ENCODE measurements at places on chromosomes 13 and 19.

GRCh38 chr13:79782541-79783205, 301.7 kb downstream of the NDFIP2 start:
- DNase-seq = no peak

DNA sequence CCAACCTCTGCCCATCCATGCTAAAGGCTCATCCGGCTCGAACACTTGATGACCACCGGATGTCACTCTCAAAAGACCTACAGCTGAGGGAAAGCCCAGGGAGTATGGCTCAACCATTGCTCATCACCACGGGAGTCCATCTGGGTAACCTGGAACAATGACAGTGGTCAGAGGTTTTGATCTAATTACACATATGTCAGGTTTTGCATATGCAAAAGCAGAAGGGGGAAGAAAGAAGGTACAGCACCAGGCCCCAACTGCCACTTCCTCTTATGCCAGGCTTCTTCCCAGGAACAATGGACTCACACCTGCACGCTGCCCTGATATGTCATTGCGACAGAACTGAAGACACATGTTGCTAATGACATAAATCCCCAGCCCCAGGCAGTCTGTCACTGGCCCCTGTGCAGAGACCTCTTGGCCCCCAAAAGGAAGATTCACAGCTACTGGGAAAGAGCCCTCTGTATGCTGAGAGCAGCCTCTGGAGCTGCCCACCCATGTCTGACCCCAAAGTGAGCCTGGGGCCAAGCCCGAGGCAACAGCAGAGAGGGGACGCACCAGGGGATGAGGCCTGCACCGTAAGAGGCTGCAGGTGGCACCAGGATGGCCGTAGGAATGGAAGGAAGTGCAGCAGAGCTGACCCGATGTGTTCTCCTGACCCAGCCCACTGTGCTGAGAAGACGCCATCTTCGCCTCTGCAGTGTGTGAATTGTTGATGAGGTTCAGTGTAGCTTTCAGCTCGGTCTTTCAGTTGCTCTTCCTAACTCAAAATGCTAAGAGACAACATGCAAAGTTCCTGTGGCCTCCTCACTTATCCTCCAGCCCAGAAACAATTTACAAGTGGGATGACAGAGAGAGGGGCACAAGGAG, 26.3 kb downstream of the EPS15L1 start:
- no peak for DNase-seq

- no peak for DNase-seq
Measured at GRCh38 chr13:36430247-36431203, 1.8 kb upstream of the CCNA1 start.

- DNase-seq = no peak
Measured at GRCh38 chr13:35159041-35159440, 217.0 kb downstream of the NBEA start.

GRCh38 chr13:28392896-28393505, 101.9 kb downstream of the FLT1 start:
- no peak for DNase-seq

GRCh38 chr13:99431927-99432608, 69.2 kb upstream of the TM9SF2 start:
- DNase-seq = no peak

- DNase-seq = no peak
Measured at GRCh38 chr19:35478794-35479677, 11.2 kb downstream of the KRTDAP start.

GRCh38 chr13:74838096-74838495, 643.9 kb downstream of the TBC1D4 start:
- DNase-seq = no peak

DNA sequence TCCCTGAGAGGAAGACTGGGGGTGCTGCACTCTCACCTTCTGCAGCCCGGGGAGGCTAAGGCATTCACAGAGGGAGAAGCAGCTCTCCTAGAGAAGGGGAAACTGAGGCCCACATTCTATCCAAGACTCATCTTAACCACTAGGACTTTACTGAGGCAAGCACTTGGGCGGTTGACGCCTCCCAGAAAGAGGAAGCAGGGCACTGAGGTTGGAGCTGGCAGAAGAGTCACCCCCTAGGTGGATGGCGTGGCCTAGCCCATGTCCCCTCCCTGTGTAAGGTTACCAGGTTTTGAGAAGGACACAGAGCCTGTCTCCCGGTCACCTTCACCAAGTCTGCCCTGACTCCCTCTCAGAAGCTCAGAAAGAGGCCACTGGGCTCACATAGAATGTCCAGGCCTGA, 2.7 kb downstream of the S1PR2 start:
- no peak for DNase-seq

DNA sequence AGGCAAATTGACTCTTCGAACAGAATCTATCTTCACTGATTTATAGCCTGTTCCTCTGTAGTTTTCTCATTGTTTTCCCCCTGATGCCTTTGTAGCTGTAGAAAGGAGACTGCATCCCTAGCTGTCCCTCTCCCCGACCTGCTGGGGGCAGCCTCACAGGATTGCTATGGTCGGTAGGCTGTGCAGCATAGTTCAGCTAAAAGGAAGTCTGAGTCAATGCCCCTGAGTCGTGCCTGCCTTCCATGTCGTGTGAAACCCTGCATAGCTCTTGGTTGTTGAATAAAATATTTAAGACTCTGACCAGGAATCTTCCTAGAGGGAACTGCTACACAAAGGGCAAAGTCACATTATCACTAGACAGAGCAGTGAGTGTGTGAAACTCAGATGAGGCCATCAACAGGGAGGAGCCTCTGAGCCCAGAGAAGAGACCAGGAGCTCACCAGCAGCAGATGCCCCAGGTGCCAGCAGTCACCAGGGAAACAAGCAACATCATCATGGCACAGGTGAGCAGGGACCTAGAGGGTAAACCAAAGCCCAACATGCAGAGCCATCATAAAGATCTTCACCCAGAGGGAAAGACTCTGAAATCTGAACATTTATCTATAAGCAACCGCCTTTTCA, 108.4 kb upstream of the NBEA start:
- DNase-seq = no peak

- DNase-seq = no peak
Measured at GRCh38 chr19:7981199-7981598, 24.2 kb downstream of the ELAVL1 start.

DNA sequence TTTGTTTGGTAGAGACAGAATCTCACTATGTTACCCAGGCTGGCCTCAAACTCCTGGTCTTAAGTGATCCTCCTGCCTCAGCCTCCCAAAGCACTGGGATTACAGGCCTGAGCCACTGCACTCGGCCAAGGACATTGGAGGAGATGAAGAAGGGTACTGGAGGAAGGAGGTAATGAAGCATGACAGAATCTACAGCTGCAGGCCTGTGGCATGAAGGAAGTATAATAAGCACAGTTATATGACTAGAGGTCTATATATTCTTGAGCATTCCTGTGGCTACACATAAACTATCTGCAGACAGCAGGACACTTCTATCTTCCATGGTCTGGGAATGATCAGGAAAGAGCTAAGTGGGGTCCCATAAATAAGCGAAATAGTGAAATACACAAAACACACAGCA, 18.2 kb downstream of the ZNF565 start:
- no peak for DNase-seq

- no peak for DNase-seq
Measured at GRCh38 chr13:54373211-54373610, 1344.6 kb downstream of the OLFM4 start.

GRCh38 chr13:100825557-100825956, 151.0 kb upstream of the TMTC4 start:
- DNase-seq = no peak

DNA sequence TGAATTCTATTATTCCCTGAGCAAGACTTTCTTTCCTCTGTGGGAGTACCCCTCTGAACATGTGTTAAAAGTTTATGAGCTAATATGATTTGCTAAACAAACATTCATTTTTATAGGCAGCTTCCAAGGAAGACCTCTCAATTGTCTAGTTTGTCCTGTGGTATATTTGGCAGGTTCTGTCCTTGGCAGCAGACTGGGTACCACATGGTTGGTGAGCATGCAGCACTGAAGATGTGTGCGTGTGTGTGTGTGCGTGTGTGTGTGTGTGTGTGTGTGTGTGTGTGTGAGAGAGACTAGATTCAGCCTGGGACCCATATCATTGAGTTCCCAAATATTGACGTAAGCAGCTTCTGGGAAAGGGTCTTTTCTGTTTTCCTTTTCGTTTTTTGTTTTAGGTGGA, 24.0 kb downstream of the FGF9 start:
- DNase-seq = no peak

GRCh38 chr13:93256998-93257397, 30.4 kb downstream of the GPC6 start:
- no peak for DNase-seq

DNA sequence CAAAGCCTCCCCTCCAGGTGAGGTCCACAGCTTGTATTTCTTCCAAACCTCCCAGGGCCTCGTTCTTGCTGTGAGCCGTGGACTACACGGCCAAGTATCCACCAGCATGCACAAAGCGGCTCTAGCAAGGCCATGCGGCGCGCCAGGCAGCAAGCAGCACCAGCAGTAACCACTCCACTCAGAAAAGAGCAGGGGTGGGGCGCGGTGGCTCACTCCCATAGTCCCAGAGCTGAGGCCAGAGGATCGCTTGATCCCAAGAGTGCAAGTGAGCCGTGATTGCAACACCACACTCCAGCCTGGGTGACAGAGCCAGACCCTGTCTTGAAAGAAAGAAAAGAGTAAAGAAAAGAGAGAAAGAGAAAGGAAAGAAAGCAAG, 4.7 kb downstream of the CCDC8 start:
- no peak for DNase-seq

- DNase-seq = peak; percentile 36
Measured at GRCh38 chr19:58181902-58182576, 822 bp upstream of the ZNF274 start.

- no peak for DNase-seq
Measured at GRCh38 chr19:5369962-5370367, 29.4 kb upstream of the PTPRS start.

DNA sequence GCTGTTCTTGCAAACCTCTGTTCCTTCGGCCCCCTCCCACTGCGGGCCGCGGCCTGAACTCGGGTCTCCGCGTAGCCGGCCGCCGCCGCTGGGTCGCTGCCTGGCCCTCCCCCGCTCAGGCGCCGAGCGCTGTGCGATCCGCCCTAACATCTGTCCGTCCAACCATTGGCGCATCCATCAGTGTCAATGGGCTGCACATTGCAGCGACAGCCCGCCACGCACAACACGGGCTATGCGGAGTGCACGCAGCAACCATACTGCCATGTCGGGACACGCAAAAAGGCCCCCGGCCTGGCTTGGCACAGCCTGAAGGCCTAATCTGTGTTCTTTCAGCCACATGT, 2.6 kb upstream of the TSHZ3 start:
- no peak for DNase-seq

- DNase-seq = no peak
Measured at GRCh38 chr13:50017819-50018218, 2.6 kb downstream of the KCNRG start.

DNA sequence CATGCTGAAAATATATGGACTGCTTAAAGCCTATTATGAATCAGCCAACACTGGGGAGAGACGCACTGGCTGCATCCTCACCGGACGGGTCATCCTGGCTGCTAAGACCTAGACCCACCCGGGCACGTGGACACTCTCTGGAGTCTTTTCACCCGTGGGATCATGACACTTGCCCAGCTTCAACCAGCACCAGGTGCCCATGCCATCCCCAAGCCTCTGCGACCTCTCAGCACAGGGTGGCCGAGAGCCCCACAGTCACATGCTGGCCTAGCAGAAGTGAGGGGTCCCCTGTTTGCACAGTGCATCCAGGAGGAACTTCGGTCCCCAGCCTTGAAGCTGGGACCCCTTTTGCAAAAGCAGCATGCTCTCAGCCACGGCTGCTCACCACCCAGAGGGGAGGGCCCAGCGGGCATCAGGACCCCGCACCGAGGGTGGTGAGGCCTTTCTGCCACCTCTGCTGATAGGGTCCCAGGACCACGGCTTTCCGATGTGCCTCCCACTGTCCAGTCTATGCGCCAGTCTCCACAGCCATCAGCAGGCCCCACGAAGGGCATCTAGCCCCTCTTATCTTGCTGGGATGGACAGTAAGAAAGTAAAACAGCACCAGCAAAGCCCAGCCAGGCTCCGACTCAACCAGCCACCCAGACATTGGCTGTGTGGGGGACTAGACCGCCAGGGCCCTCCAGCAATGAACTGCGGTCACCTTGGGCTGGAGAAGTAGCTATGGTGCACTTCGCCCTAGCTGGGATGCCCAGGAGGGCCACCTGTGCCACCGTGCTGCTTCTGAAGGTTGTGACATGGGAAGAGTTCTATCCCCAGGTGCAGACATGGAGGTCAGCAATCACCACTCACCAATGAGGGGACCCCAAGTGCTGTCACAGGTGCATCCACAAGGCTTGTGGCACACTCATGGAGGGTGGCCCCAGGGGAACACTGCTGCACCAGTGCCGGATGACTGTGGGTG, 73.1 kb downstream of the CEBPG start:
- DNase-seq = no peak

DNA sequence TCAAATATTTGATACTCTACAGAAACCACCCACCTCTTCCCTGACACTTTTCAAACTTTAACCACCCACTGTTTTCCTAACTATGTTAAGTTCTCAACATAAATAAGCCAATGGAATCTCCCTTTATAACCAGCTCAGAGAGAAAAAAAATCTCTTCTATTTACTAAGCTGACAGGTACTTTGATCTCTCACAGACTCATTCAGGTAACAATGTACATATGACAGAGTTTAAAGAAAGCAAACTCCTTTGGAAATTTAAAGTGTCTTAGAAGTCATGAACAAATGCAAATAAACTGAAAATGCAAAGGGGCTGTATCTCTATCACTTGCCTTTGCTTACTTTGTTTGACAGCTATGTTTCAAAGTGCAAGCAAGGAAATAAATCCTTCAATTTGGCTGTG, 109.3 kb downstream of the KLF12 start:
- no peak for DNase-seq

- DNase-seq = no peak
Measured at GRCh38 chr13:32036126-32036695, 4.6 kb downstream of the FRY start.

DNA sequence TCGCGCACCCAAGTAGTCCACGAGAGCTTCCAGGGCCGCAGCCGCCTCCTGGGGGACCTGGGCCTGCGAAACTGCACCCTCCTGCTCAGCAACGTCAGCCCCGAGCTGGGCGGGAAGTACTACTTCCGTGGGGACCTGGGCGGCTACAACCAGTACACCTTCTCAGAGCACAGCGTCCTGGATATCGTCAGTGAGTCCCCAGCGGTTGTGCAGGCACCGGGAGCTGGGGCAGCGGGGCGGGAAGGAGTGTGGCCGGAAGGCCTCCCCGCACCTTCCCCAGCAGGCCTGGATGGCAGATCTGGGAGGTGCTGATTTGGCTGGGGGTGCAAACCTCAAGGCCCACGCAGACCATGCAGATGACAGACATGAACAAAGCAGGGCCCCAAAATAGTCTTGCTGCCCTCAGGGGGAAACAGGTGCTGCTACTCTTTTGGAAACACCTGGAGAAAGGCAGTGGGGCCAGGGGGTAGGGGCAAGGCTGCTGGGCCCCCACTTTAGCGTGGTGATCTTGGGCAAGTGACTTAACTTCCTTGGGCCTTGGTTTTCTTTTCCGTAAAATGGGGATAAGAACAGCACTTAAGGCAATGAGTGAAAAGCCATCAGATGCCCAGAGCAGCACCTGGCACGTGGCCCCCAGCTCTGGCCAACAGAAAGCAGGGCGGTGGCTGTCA, 4.0 kb downstream of the MAG start:
- no peak for DNase-seq

GRCh38 chr19:51726049-51726448, 2.3 kb upstream of the HAS1 start:
- no peak for DNase-seq
